Naive B cell (primary cell): ENCODE measurements at places on chromosomes 13 and 19.

- H3K4me3 ChIP-seq = peak overlapping the region; percentile 96
- H3K27ac ChIP-seq = peak overlapping the region; percentile 60
- peaks cover 51% of the 10 kb centered on the region for H3K4me1 ChIP-seq
- H3K27me3 ChIP-seq = no peaks in the 10 kb centered on the region
- no peaks in the 10 kb centered on the region for H3K36me3 ChIP-seq
These were observed 1.2 kb downstream of the RFXAP start for GRCh38 chr13:36820222-36820621.

GRCh38 chr13:35630551-35631275 lies 154.2 kb upstream of the MAB21L1 start:
- no peaks in the 10 kb centered on the region for H3K36me3 ChIP-seq
- no peak overlapping the region for H3K27ac ChIP-seq
- no peaks in the 10 kb centered on the region for H3K4me1 ChIP-seq
- no peaks in the 10 kb centered on the region for H3K27me3 ChIP-seq
- no peak for DNase-seq
- H3K4me3 ChIP-seq = no peak overlapping the region

DNA sequence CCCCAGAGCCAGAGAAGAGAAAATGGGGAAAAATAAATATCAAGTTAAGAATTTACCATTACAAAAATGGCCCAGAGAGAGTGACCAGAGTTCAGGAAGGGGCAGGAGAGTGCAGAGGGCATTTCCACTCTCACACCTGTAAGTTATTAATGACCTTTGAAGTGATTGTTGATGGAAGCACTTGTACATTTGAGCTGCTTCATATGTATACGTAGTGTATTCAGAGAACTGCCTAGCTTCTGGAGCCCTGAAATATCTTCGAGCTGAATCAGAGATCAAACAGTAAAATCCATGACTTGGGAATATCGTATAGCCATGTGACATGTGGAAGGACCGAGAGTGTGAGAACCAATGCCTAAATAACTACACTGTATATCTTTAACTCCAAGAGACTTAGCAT lies 49.2 kb upstream of the PCCA start:
- H3K4me1 ChIP-seq = no peaks in the 10 kb centered on the region
- peaks cover 6% of the 10 kb centered on the region for H3K27me3 ChIP-seq
- no peak overlapping the region for H3K4me3 ChIP-seq
- no peak for DNase-seq
- no peaks in the 10 kb centered on the region for H3K36me3 ChIP-seq

DNA sequence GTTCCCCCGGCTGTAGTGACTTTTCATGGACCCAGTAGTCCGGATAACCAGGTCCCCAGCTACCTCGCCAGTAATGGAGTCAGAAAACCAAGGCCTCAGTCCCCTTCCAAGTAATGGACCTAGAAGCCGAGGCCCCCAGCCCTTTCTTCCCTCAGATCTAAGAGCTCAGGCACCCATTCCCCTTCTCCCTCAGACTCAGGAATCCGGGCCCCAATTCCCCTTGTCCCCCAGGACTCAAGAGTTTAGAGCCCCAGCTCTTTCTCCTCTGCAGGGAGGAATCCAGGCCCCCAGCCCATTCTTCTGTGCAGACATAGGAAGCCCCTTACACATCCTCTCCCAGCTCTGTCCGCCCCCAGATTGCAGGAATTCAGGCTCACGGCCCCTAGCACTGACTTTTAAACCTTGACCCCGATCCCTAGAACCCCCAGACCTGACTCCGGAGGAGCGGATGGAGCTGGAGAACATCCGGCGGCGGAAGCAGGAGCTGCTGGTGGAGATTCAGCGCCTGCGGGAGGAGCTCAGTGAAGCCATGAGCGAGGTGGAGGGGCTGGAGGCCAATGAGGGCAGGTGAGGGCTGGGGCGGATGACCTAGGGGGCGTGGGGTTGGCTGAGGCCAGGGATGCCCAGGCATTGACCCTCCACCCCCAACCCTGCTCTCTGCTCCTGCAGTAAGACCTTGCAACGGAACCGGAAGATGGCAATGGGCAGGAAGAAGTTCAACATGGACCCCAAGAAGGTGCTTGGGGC lies 938 bp downstream of the CYTH2 start:
- H3K4me1 ChIP-seq = peaks cover 33% of the 10 kb centered on the region
- H3K4me3 ChIP-seq = peak overlapping the region; percentile 93
- no peaks in the 10 kb centered on the region for H3K27me3 ChIP-seq
- H3K36me3 ChIP-seq = peaks cover 16% of the 10 kb centered on the region
- DNase-seq = no peak

GRCh38 chr19:53294786-53295441 lies 27.4 kb upstream of the VN1R4 start:
- H3K36me3 ChIP-seq = peaks cover 7% of the 10 kb centered on the region
- H3K4me1 ChIP-seq = no peaks in the 10 kb centered on the region
- no peak overlapping the region for H3K27ac ChIP-seq
- H3K4me3 ChIP-seq = no peak overlapping the region

DNA sequence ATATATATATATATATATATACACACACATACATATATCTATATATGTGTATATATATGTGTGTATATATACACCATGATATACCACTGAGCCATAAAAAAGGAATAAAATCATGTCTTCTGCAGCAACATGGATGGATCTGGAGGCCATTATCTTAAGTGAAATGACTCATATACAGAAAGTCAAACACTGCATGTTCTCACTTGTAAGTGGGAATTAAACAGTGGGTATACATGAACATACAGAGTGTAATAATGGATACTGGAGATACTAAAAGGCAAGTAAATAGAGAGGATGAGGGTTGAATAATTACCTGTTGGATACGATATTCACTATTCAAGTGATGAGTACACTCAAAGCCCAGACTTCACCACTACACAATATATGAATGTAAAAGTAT lies 332.6 kb downstream of the SLITRK1 start:
- no peaks in the 10 kb centered on the region for H3K4me1 ChIP-seq
- H3K27me3 ChIP-seq = no peaks in the 10 kb centered on the region

DNA sequence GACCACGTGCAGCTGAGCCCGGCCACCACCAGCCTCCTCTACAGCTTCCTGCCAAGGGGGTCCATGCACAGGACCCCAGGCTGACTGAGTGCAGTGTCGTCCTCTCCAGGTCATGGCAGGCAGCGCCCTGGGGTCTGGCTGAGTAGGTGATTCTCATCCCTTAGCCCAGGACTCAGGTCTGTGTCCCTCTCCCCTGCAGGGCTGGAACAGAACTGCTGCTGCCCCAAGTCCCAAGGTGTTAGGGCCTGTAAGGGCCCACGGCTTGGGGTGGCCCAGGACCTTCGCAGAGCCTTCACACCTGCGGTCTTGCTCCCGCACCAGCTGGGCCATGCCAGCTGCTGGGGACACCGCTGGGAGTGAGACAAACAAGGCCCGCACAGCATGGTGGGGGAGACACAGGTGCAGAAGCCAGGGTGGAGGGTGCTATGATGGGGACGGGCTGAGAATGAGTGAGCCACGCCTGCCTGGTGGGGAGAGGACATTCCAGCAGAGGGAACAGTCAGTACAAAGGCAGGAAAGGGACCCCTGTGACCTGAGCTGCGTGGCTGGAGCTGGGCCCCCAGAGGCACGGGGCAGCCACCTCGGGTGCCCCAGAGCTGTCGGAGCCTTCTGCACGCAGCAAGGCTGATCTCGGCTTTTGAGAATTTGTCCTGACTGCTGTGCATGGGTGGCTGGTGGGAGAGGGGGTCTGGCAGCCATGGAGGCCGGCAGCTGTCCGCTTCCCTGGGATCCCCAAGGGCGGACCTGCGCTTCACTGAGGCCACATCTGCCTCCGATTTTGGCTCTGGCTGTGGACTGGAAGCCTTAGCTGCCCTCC lies 11.9 kb downstream of the PLEKHF1 start:
- H3K36me3 ChIP-seq = no peaks in the 10 kb centered on the region
- peaks cover 38% of the 10 kb centered on the region for H3K4me1 ChIP-seq
- peak overlapping the region; percentile 67 for H3K27ac ChIP-seq
- no peaks in the 10 kb centered on the region for H3K27me3 ChIP-seq
- no peak overlapping the region for H3K4me3 ChIP-seq
- DNase-seq = no peak

DNA sequence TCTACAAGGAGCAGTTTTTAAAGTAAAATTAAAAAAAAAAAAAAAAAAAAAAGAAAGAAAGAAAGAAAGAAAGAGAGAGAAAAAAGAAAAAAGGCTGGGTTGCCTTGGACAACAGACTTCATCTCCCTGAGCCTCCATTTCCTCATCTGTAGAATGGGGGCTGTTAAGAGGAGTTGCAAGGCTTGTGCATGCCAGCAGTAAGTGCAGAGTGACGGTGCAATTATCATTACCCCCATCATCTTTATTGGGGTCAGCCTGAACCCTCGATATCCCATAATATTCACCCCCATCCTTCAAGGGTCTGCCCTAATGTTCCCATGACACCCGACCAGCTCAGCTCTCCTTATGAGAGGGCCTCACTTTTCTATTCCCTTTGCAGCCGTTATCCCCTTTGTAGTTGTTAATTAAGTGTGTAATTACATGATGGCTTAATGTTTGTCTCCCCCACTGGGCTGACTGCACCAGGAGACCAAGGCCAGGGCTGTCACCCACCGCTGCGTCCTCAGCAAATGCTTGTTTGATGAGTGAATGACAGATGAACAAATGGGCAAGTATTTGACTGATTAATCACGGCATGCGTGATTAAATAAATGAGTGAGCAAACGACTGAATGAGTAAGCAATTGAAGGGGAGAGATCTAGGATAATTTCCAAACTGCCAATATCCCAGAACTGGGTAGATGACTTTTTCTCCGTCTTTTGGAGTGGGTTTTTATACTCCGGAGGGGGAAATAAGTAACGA lies 10.1 kb downstream of the FOSB start:
- peaks cover 9% of the 10 kb centered on the region for H3K36me3 ChIP-seq
- peaks cover 49% of the 10 kb centered on the region for H3K4me1 ChIP-seq
- peak overlapping the region; percentile 94 for H3K4me3 ChIP-seq
- no peak for DNase-seq
- peak overlapping the region; percentile 100 for H3K27ac ChIP-seq
- peaks cover 26% of the 10 kb centered on the region for H3K27me3 ChIP-seq

- H3K4me1 ChIP-seq = peaks cover 17% of the 10 kb centered on the region
- no peak for DNase-seq
- no peak overlapping the region for H3K4me3 ChIP-seq
- no peaks in the 10 kb centered on the region for H3K36me3 ChIP-seq
- H3K27me3 ChIP-seq = no peaks in the 10 kb centered on the region
These were observed 4.9 kb downstream of the FXYD3 start for GRCh38 chr19:35120492-35120891.

GRCh38 chr19:14337510-14337909 lies 43.7 kb upstream of the ADGRE5 start:
- no peak overlapping the region for H3K27ac ChIP-seq
- peak; percentile 25 for DNase-seq
- peaks cover 3% of the 10 kb centered on the region for H3K27me3 ChIP-seq
- peak overlapping the region; percentile 33 for H3K4me3 ChIP-seq
- H3K36me3 ChIP-seq = no peaks in the 10 kb centered on the region

- H3K4me3 ChIP-seq = no peak overlapping the region
- peaks cover 36% of the 10 kb centered on the region for H3K27me3 ChIP-seq
- H3K4me1 ChIP-seq = peaks cover 5% of the 10 kb centered on the region
- no peak overlapping the region for H3K27ac ChIP-seq
These were observed 22.4 kb downstream of the AMER2 start for GRCh38 chr13:25149711-25150110.

- no peak overlapping the region for H3K27ac ChIP-seq
- H3K27me3 ChIP-seq = peaks cover 5% of the 10 kb centered on the region
- H3K4me3 ChIP-seq = no peak overlapping the region
- H3K4me1 ChIP-seq = peaks cover 5% of the 10 kb centered on the region
These were observed 160.0 kb downstream of the RBM26 start for GRCh38 chr13:79245937-79246577.

DNA sequence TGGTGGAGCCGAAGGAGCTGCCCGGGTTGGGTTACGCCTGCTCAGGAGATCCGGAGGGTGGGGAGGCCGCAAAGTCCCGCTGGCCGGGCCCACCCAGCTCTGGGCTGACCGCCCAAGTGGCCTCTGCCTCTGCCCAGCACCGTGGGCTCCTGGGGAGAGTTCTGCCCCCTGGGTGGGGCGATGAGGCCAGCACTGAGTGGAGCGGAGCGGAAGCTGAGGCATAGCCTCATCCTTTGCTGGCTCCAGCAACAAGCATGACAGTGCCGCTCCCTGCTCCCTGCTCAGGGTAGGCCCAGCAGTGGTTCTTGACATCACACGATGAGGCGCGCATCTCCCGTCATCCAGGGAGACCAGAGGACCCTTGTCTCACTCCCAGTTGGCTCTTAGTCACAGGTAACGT lies 22.5 kb downstream of the CCDC8 start:
- no peaks in the 10 kb centered on the region for H3K27me3 ChIP-seq
- no peak overlapping the region for H3K4me3 ChIP-seq
- no peaks in the 10 kb centered on the region for H3K4me1 ChIP-seq
- DNase-seq = no peak

DNA sequence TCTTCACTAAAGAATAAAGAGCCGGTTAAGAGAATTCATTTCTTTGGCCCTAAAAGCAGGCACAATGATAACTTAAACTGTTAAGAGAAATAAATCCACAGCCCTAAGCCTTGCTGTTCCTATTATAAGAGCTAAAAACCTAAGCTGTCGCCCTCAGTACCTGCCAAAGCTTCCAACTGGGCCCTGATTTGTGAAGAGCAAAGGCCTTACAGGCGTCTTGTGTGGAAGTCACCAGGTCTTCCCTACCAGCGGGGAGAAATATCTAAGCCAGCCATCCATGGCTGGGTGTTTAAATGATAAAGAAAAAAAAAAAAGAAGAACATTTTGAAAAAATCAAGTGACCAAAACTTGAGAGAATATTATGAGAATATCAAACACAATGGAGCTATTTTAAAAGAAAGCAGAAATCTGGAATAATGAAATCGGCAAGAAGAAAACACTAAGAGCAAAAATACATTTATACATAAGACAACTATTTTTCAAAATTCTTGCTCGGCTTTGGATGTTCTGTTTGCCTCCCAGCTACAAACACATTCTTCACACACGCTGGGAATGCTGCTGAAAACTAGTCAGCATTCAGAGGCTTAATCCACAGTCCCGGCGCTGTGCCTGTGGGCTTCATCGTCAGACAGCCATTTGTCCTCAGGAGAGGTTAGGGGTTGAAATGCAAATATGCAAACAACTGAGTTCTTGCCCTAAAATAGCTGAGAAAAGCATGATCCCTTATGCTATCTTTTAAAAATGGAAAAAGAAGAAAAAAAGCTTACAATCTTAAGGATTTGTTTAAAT lies 89.8 kb upstream of the LSM14A start:
- H3K4me1 ChIP-seq = no peaks in the 10 kb centered on the region
- H3K36me3 ChIP-seq = no peaks in the 10 kb centered on the region
- H3K27ac ChIP-seq = no peak overlapping the region
- H3K4me3 ChIP-seq = no peak overlapping the region

DNA sequence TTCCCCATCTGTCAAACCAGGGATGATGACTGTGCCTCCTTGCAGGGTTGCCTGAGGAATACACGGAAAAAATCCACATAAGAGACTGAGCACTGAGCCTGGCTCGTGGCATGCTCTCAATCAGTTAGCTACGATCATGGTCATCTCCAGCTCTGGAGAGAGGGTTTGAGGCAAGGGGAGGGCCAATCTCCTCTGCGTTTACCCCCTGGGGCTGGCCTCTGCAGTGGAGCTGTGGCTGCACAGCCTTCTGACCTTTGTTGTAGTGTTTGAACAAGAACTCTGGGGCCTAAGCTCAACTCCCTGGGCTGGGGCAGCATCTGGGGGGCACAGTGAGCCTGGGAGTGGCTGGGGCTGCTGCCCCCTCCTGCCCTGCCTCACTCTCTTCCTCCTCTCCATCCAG lies 5.9 kb downstream of the LRRC4B start:
- peaks cover 71% of the 10 kb centered on the region for H3K27me3 ChIP-seq
- peaks cover 14% of the 10 kb centered on the region for H3K4me1 ChIP-seq
- DNase-seq = no peak
- H3K4me3 ChIP-seq = no peak overlapping the region

GRCh38 chr19:4431296-4431695 lies 26.3 kb downstream of the UBXN6 start:
- H3K27ac ChIP-seq = peak overlapping the region; percentile 95
- H3K4me3 ChIP-seq = peak overlapping the region; percentile 79
- DNase-seq = no peak
- H3K36me3 ChIP-seq = peaks cover 6% of the 10 kb centered on the region
- no peaks in the 10 kb centered on the region for H3K27me3 ChIP-seq
- H3K4me1 ChIP-seq = peaks cover 21% of the 10 kb centered on the region
